ENCODE measurements at places on chromosomes 11 and 22. TPM values are rescaled to one million over a fixed set of nuclear protein-coding genes. Genes with fewer than 3 reads are reported as not detected.
A peak's percentile ranks its signal among the peaks of the same experiment; 100 is the strongest.

DTX4 gene
- 0.21 TPM for total RNA-seq

DNA sequence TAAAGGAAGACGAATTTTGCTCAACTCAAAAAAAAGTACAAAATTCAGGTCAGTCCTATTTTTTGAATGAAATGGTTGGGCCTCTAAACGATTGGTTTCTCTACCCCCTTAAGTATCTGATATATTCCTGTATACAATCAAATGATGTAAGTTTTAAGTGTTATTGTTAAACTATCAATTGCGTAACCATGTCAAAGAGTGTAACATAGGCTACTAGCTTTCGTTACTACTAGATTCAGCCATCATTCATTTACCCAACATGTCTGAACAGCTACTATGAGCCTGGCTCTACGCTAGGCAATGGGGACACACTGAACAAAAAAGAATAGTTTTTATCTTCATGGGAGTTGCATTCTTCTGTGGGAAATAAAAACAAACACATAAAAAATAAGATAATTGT lies 3.3 kb downstream of the RAB6A start:
- no peak for DNase-seq

DNA sequence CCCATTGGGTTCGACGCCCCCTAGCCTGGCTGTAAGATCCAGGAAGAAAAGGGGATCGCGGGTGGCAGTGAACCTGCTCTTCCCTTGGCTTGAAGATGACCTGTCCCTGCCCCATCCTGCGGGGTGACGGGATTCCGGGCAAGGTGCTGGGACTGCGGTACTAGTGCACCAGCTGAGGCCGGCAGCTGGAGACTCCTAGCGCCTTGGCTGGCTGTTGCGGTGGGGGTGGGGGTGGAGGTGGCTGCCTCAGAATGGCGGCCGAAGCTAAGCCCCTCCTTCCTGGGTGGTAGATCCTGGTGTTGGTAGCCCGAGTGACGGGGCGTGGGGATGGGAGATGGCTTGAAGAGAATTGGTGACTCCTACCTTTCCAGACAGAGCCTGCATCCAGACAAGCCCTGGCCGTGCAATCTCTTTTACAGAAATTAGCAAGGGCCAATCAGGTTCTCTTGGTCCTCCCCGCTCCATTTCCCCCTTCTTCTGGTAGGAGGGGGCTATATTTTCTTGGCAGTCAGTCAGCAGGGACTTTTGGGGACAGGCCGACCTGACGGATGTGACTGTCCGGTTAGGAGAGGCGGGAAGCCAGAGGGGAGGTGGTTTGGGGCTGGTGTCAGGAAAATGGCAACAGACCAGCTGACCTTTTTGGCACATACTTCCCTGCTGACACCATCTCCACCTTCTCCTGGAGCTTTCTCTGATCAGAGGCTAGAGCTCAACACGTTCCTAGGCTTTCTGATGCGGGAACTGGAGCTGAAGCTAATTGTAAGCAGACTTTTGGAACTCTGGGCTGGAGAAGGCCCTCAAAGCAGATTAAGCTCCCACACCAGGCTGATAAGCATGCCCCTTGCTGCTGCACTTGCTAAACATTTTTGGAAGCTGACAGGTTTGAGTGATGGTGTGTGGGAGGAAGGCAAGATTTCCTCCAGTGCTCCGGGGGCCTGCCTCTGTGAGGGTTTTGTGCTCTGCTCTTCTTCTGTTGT lies 2.0 kb downstream of the NAV2 start:
- DNase-seq: peak; percentile 56

SAA1 gene
- total RNA-seq: 7.9 TPM

GRCh38 chr11:116778556-116778955 lies 5.8 kb upstream of the BUD13 start:
- DNase-seq: no peak

APBB1 gene
- 9.6 TPM for total RNA-seq

DNA sequence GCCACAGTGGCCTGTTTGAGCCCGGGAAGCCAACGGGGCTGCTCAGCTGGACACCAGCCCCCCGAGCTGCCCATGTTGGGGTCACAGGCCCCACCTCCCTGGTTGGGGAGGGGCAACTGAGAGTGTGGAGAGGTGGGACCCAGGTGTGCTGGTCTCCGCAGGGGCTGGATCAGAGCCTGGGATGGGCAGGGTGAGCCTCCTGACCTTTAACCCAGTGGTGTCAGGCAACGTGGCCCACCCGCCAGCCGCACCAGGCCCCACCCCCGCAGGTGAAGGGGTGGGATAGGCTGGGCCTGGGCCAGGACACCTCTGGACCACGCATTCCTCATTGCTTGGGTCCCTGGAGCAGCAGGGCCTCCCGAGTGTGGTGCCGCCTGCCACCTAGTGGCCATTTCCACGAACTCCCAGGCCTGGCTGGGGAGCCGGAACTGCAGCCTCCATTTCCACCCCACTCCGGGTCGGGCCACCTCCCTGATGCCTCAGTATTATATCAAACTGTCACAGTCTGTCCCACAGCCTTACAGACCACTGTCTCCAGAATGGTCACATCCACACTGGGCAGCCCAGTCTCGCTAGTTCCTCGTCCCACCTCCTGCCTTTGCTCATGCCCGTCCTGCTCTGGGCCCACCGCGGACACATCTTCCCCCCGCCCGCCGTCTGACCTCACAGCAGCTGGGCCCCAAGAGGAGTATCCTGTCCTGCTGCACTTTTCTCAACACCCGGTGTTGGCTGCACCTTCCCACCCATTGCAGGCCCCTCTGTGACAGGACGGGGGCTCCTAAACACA lies 13.3 kb upstream of the PPP6R3 start:
- peak; percentile 20 for DNase-seq

KRTAP5-11 gene
- not detected for total RNA-seq

APOL4 gene
- not detected for total RNA-seq

GRCh38 chr22:47292546-47293320 lies 530.3 kb downstream of the TBC1D22A start:
- DNase-seq: no peak

DNA sequence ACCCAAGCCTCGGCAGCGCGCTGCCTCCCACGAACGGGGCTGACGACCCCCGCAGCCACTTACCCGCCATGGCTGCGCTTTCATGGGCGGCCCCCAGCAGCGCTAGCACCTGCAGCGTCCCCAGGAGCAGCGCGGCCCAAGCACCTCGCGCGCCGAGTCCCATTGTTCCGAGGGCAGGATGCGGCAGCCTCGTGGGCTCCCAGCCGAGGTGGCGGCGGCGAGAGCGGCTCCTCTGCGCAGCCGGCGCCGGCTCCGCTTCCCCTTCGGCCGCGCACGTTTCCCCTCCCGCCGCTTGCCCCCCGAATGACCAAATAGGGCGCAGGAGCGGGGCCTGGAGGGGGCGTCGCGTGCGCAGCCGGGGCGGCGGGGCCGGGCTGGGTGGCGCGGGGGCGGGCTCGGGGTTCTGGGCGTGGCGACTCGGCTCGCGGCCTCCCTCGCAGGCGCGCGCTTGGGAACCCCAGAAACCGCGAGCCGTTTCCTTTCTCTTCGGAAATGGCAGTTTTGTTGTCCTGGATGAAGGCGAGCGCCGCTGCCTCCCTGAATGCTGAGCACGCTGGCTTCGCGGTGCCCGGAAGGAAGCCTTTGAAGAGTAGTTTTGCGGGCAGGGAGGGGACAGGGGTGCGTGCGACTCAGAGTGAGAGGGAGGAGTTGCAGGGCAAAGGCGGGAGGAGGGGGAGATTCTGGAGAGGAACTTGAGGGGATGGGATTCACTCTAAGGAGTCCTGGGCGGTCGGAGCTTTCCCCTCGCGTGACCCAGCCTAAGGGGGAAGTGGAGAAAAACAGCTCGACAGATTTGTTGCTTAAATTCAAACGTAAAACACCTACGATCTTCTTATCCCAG lies at the start of gene TMEM123:
TSS of gene TMEM123 (minus strand) at position 305 of the 841 bp plus-strand sequence. CDS start at position 163, 142 bp downstream.
- DNase-seq: no peak

DNA sequence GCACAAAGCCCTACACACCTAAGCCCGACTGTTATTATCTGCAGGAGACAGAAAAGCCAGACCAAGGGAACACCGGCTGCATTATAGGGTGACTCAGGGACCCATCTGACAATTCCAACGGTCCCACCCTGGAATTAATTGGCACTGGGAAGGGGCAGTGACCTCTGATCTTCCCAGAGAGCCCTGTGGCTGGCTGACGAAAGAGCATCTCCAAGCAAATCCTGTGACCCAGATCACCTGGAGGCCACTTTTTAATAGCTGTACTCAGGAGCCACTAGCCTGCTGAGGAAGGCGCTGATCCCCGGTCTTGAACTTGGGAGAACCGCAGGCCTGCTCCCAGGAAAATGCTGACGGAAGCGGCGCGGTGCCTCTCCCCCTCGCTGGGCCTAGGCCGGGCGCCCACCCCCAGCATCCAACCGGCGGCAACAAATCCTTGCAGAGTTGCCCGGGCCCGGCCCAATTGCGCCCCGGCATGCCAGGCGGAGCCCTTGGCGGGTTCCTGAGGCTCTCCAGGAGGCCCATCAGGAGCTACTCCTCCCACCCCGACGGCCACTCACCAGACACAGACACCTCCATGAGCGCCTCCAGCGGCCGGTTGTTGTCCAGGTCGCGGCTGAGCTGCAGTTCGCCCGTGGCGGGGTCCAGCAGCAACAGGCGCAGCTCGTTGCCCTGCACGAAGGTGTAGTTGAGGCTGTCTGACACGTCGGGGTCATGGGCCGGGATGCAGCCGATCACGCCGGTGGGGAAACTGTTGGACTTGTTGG lies 4.2 kb downstream of the CELSR1 start:
- DNase-seq: no peak

DNA sequence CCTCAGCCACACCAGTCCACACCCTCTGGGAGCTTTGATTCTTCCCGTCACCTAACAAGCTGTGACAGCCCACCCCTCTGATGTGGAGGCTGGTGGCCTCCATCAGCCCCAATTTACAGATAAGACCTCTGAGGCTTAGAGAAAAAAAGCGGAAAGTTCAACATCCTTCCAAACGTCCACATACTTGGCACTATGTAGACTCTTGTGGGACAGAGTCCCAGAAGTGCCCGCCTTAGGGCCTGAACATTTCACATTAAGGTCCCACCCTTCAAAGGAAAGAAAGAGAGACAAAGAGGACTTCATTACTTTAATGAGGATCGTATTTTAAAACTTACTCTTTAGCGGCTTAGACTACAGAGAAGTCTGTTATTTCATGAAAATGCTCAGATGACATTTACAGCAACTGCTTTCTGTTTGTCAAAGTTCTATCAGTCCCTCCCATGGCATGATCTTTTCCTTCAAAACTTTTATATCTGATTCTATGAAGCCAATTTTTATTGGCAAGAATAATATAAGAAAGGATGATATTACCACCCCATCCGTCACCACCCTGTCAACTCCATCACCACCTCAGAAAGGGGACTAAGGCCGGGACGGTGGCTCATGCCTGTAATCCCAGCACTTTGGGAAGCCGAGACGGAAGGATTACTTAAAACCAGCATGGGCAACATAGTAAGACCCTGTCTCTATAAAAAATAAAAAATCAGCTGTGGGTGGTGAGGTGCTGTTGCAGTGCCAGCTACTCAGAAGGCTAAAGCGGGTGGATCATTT lies 15.7 kb upstream of the SCGB1A1 start:
- no peak for DNase-seq

GRCh38 chr22:42969348-42969975 lies 45.5 kb downstream of the PACSIN2 start:
- no peak for DNase-seq

CRYBB1 gene
- not detected for total RNA-seq

DNA sequence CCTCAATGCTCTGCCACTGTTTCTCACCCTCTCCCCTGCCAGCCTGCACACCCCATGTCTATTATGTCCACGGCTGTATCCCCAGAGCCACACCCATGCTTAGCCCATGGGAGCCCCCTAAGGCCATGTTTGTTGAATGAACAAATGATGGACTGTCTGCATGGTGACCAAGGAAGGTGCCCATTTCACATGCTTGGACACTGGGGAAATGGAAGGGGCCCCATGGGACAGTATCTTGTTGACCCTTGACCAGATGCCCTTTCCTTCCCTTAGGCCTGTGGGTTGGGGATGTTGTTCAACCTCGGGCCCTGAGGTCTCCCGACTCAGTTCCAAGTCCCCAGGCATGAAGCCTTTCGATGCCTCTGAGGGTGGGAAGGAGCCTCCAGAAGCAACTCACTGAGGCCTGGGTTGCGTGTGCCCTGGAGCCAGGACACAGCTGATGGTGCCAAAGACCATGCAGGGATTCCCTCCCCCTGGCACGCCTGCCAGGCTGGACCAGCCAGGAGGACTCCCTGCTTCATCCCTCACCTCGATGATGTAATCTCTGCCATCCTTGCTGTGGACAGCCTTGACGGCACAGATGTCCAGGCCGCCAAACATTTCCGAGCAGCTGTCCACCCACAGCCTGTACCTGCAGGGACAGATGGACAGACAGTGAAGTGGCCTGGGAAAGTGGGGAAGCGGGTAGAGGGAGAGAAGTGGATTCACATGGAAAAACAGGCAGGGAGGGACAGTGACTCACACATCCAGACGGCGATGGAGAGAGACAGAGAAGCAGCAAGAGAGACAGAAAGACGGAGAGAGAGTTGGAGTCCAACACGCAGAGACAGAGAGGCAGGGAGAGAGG lies 58.9 kb downstream of the FBXO7 start:
- no peak for DNase-seq

DNA sequence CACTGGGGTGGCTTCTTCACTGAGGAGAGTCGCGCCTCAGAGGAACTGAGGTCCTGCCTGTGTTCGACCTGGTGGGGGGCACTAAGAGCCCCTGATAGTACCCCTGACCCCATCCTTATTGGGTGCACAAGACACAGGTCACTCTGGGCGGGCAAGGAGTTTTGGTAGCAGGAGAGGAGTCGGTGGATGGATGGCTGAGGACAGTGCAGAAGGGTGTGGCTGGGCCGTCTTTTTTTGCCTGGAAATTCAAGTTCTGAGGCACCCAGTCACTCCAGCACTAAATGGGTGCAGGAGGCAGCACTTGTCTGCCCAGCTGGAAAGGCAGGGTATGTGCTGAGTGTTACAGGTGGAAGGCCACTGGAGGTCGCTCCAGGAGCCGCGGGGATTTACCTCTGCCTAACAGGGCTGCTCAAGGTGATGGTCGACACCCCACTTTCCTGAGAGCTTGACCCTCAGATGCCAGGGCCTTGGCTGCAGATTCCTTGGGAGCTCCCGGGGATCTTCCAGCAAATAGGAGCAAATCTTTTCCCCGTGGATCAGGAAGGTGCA lies 960 bp downstream of the TSSC4 start:
- DNase-seq: no peak

GRCh38 chr11:27663326-27663725 lies 36.9 kb downstream of the BDNF start:
- DNase-seq: no peak

GRCh38 chr11:27622541-27623300 lies 77.5 kb downstream of the BDNF start:
- no peak for DNase-seq

DNA sequence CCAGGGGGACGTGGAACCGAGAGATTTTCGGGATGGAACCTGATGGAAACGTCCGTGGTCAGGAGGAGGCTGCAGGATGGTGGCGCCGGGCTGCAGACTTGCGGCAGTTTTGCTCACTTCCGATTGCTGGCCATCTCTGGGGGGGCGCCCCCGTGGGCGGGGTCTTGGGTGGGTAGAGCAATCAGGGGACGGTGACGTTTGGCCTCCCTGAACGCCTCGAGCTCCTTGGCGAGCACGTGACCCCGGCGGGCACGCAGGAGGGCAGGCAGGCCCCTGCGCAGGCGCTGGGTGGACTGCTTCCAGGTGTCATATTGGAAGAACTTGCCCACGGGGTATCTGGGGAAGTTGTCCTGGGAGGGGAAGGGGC lies 6.3 kb downstream of the IGF2 start:
- no peak for DNase-seq

GRCh38 chr11:28323621-28324020 lies 215.4 kb downstream of the METTL15 start:
- no peak for DNase-seq

- no peak for DNase-seq
Observed at GRCh38 chr11:121543836-121544380, 91.1 kb upstream of the SORL1-AS1 start.

- DNase-seq: no peak
Observed at GRCh38 chr22:28449041-28449440, 230.6 kb downstream of the TTC28 start.
